NCI-H2081 (cell line): ENCODE measurements at places on chromosomes 7 and 10.
A peak's percentile ranks its signal among the peaks of the same experiment; 100 is the strongest.

GRCh38 chr10:7605565-7606295 is 61.0 kb downstream of the ITIH5 start:
- no peak for DNase-seq

DNA sequence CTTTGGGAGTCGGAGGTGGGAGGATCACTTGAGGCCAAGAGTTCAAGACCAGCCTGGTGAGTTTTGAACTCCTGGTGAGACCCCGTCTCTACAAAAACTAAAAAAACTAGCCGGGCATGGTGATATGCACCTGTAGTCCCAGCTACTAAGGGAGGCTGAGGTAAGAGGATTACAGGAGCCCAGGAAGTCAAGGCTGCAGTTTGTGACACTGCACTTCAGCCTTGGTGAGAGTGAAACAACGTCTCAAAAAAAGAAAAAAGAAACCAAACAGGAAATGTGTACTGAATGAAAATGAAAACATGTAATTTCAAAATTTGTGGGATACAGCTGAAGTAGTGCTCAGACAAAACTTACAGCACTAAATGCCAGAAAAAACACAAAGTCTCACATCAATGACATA is 7.6 kb downstream of the ARHGAP12 start:
- no peak for DNase-seq

DNA sequence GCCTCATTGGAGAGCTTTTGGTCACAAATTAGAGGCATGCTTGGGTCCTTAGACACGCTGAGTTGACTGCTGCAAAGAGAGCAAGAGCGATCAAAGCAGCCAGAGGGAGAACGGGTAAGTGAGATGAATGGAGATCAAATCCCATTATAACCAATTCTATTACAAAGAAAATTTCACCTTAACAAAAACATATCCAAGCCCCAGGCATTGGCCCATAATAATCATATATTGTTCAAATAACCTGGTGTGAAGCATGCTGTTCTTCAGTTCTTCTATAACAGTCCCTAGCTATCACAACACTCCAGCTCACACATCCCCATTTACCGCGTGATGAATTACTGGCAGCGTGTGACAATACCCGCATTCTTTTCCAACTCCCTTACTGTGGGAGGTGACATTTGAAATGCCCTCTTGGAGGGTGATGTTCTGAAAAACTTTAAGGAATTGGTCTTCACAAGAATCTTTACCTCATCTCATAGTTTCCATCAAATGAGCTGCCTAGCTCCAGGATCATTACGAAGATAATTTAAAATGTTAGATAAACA is 156.1 kb upstream of the PLXNA4 start:
- DNase-seq = peak; percentile 36

DNA sequence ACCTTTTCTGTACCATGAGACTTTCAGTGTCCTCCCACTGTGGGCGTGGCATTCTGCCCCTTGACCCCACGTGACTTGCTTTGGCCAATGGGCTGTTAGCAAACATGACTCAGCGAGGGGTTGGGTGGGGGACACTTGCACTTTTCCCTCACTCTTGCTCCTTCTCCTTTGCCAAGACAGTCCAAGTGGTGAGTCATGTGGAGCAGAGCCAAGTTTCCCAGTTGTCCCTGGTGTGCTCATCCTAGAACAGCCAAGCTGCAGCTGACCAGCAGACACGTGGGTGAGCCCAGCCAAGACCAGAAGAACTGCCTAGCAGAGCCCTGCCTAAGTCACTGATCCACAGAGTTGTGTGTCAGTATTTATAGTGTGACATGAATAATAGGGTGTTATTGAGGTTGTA is 82.8 kb upstream of the CPXM2 start:
- no peak for DNase-seq

DNA sequence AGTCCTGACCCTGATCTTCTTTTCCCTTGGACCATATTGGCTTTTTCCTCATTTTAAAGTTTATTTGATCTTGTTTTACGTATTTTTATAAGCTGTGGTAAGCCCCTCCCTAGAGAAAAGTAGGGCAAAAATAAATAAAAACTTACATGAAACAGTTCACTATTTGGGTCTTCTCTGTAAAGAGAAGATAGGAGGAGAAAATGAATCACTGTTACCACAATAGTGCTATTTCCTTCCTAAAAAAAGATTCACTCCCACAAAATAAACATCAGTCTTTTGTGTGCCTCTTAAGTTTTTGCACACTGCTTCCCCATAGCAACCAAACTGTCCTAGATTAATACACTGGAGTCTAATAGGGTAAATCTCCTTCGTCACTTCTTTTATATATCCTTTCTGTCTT is 1.4 kb upstream of the SVIL start:
- DNase-seq = no peak

GRCh38 chr10:72736176-72736827 is 44.4 kb downstream of the MCU start:
- DNase-seq = peak; percentile 60
